ENCODE measurements at places on chromosomes 4 and X.

GRCh38 chr4:24887881-24888430, 24.9 kb downstream of the CCDC149 start:
- DNase-seq, result peak; percentile 86

DNA sequence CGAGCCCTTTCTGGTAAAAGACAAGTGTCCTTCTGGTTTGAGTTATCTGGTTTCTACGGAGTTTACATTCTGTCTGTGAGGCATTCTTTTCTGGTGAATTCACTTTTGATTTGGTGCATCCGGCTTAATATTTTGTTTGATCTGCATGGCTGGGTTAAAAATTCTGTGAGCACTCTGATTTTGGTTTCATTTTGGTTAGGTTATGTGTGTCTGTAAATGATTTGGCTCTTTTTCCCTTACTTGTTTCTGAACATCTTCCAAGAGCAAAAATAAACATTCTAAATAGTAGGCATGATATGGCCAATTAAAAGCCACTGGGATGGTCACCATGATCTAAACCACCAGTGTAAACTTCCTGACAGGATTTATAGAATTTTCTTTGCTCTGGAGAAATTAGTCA, 85.7 kb upstream of the PTPN13 start:
- no peak for DNase-seq

GRCh38 chr4:173652283-173652931, 122.4 kb upstream of the HAND2 start:
- DNase-seq, result no peak

DNA sequence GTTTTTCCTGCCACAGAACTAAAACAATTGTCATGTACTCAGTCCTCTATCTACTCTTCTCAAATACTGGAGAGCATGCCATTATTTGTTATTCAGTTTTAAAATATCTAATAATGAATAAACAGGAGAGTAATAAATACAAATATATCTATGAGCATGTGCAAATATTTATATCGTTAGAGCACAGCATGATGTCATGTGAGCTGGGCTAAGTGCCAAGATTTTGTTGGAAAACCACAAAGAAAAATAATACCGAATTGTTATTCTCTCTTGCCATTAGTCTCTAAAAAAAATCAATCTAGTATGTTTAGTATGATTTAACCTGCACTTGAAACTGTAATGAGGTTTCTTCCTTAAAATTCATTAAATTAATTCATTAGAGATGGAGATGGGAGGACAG, 97.3 kb downstream of the DDX60 start:
- DNase-seq, result no peak

DNA sequence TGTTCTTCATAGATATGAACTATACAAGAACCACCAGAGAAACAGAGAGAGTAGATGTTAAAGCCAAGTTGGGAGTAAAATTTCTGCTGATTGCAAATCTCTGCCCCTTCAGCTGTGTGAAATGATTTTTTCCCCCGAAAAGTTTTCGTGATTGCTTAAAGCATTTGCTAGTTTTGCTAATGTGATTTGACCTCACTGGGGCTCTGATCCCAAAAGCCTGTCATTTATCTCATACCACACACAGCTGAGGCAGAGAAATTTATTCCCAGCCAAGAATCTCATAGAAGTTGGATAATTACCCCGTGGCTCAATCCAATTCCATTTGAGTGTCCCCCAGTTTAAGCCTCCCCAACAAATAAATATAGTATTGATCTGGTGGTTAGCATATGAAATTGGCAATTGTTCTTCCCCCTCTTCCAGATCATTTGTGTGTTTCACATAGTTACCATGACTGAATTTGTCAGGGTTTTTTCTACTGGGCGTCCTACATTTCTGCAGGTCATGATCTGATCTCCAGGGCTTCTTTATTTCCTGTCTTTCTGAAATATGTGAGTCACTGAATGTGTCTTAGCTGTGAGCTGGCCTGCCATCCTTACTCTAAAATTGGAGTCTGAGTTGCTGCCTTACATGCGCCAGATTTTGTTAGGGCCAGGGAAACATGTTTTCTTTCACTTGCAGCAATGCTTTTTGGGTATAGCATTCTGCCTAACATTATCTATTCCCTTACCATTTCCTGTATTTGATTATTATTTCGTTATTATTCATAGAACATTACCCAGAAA, 167.5 kb upstream of the FRMPD4 start:
- DNase-seq, result no peak

DNA sequence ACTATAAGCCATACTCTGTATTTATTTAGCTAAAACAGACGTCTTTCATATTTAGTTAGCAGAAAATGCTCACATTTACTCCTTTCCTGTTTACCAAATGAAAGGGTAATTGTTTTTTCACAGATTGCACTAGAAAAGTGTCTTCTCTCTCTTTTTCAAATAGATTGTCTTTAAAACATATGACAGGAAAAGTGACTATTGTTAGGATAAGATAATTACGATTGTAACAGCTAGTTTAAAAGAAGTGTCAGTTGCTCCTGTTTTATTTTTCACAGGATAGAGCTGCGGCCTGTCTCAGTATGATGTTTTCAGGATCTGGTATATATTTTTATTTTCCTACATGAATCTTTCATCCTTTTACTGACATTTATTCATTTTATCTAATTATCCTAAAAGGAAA, 353.5 kb downstream of the FBXO8 start:
- DNase-seq, result no peak

GRCh38 chrX:130895299-130895698, 7.7 kb downstream of the ENOX2 start:
- no peak for DNase-seq

GRCh38 chrX:22315151-22315550, 42.4 kb downstream of the CBLL2 start:
- no peak for DNase-seq

DNA sequence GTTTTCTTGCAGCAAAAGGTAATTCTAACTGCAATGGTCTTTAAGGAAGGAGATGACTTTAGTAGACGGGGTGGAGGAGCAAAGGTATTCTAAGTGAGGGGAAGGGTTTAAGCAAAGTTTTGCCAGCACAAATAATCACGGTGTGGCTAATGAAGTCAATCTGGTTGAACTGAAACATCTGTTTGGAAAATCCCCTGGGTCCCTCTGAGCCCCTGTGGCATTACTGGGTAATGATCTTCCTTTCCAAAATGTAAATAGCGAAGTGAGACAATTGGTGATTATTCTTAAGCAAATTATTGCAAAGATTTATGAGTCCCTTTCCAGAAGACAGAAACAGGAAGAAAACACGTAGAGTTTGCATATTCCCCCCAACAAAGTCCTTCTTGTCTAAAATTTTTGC, 47.2 kb downstream of the FGFBP1 start:
- DNase-seq, result no peak

- DNase-seq, result no peak
Observed at GRCh38 chr4:94507708-94508107, 56.0 kb downstream of the PDLIM5 start.

DNA sequence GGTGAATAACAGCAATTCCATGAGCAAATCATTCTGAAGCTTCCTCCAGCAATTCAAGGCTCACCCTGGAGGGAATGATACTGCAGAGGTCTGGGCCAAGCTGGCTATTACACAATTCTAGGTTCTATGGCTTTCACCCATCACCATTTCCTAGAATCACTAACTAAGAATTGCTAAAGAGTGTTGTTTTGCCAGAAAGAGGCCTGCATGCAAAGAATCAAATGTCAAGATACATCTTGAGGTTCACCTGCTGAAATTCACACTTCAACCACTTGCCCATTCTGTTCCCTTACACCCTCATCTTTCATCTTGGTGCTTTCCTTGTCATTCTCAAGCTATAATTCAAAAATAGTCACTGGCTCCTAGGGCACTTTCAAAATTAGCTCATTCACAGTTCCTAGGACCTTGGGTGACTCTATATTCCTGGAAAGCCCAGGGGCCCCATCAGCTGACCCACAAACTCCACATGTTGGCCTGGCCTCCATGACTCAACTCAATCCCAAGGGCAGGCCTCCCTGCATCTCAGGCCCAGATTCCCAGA, 7.0 kb downstream of the APBB2 start:
- DNase-seq, result no peak

DNA sequence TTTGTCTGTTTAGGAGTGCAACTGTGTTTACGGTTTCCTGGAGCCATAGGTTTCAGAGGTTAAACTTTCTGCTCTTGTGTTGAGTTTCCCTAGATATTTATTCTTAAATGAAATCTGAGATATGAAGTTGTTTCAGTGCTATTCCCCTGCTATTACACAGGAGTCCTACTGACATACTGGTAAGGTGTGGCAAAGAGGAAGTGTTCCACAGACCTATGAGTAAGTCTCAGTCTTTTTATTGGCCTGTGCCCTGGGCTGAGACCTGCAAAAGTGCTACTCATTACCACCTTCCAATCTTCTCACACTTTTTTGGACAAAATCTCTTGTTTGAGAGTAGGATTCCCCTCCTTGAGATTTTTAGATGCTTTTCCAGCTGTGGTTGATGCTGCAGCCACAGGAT, 35.6 kb upstream of the MAGEA8 start:
- no peak for DNase-seq

GRCh38 chr4:67659065-67659464, 41.9 kb downstream of the UBA6 start:
- no peak for DNase-seq
